ENCODE measurements at places on chromosomes 7 and 10.
A peak's percentile ranks its signal among the peaks of the same experiment; 100 is the strongest.

DNA sequence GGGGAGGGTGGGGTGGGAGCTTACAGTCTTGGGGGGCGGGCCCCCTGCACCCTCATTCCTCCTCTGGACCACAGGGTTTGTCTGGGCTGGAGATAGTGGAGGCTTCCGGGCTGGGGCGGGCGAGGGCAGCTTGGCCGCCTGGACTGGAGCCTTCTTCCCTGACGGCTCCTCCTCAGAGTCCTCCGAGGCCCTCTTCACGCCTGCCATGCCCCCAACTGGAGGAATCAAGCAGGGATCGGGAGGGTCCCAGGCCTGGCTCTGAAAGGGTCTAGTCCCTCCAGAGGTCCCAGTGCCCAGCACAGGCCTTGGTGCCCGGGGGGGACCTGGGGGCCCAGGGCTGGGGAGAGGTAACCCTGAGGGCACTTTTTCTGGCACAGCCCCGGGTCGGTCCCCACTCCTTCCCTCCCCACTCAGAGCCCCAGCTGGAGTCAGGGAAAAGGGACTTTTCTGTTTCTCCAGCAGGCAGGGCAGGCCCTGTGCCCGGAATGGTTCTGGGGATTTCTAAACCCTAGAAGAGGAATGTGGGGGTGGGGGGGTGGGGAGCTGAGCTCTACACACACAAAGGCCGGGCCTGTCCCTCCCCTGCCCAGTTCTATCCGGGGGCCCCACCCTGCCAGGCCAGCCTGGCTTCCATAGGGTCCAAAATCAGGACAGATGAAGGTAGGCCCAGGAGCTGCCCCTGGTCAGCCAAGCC is 11.6 kb downstream of the MICALL2 start:
- DNase-seq: no peak

DNA sequence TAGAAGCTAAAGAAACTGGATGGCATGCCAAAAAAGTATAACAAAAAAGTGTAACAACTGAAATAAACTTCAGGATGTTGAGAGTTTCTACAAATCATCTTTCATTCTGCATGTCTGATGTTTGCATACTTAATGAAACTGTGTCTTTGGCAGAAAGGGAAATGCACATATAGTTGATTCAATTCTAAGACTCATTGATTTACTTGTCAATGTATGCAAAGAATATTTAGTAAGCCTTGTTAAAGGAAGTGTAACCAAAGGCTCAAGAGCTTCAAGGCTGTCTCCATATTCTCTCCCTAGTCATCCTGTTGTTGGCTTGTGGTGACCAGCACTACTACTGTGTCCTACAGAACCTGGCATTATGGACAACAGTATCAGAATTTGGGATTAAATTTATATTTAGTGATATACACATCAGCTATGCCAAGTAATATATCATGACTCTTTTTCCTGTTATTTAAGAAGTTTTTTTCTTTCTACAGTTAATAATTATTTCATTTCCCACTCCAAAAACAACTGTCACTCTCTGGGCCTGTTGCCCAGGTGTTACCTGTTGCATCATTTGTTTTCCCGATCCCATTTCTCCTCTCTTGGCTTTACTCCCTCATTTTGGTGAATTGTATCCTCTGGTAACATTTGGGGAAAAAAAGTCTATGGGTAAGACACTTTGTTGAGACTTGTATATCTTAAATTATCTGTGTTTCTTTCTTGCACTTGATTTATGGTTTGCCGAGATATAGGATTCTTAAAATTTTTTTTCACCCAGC is 226.6 kb upstream of the BMPER start:
- no peak for DNase-seq

- DNase-seq: no peak
Observed at GRCh38 chr10:52004342-52004949, 305.1 kb upstream of the CSTF2T start.

DNA sequence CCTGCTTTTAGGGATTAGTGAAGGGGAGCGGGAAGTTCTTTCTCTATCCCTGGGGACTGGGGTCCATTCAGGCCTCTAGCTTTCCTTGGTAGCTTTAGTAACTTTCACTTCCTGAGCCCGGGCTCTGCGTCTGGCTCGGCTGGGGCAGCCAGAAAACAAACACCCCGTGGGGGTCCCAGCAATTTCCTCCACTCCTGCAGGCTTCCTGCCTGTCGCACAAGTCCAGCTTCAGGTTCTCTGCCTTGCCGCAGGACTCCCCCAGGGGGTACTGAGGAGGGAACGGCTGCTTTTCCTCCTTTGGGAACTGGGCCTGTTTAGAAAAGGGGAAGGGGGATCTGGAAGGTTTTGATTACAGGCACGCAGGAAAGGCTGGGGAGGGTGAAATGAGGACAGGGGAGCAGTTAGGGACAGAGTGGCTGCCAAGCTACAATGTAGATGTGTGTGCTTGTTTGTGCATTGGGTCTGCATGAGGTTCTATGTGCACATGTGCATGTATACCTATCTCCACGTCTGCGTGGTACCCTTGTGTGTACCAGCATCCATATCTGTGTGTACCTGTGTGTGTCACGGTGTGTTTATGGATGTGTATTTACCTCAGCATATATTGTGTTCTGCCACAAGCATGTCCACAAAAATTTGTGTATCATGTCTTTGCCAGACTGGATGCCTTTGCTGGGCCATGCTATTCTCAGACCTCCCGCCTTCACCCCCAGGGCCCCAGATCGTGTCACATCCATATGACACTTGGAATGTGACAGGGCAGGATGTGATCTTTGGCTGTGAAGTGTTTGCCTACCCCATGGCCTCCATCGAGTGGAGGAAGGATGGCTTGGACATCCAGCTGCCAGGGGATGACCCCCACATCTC is 2.0 kb downstream of the KAZALD1 start:
- no peak for DNase-seq

DNA sequence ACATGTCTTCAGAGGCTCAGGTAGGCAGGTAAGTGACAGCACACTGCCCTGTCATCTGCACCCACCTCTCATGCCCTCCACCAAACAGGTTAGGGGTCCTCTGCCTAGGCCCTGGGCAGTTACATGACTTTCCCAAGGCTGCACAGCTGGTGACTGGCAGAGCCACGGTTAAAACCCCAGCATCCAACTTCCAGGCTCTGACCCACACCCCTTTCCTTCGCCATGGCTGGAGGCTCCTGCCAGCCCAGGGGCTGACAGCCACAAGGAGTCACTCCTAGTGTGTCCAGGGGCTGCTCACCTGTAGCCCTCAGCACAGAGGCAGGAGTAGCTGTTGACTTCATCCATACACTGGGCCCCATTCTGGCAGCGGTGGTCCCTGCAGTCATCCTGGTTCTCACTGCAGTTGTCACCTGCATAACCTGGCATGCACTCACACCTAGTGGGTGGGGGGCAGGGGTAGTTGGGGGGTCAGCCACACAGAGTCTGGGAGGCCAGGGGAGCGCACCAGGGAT is 175.0 kb downstream of the SLIT1 start:
- no peak for DNase-seq

DNA sequence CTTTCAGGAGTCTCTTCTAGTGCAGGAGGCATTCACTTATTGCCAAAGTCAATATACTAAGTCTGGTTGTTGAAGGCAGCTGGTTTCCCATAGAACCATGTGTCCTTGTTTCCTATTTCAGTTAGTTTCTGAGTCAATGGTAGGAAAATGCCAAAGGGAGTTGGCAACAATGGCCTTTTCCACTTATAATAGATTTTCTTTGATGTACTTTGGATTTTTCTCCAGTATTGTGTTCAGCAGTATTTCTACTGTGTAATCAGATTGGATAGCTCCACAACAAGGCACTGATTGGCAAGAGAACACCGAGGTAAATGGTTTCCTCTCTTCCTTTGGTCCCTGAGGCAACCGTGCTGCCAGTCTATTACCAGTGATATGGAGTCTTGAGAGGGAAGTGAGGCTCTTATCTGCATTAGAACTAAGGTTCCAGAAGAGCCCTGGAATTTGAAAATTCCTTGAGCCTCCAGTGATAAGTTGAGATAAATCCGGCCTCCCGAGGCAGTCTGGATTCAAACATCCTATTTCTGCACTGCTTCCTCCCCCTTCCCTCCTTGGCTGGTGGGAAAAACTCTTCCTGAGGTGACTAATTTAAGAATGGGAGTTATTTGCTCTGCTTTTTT is 7.9 kb upstream of the SEPTIN7 start:
- DNase-seq: no peak

- no peak for DNase-seq
Observed at GRCh38 chr10:98312349-98312748, 44.4 kb upstream of the LOXL4 start.

GRCh38 chr10:123361832-123362231 is 207.6 kb downstream of the BUB3 start:
- no peak for DNase-seq

DNA sequence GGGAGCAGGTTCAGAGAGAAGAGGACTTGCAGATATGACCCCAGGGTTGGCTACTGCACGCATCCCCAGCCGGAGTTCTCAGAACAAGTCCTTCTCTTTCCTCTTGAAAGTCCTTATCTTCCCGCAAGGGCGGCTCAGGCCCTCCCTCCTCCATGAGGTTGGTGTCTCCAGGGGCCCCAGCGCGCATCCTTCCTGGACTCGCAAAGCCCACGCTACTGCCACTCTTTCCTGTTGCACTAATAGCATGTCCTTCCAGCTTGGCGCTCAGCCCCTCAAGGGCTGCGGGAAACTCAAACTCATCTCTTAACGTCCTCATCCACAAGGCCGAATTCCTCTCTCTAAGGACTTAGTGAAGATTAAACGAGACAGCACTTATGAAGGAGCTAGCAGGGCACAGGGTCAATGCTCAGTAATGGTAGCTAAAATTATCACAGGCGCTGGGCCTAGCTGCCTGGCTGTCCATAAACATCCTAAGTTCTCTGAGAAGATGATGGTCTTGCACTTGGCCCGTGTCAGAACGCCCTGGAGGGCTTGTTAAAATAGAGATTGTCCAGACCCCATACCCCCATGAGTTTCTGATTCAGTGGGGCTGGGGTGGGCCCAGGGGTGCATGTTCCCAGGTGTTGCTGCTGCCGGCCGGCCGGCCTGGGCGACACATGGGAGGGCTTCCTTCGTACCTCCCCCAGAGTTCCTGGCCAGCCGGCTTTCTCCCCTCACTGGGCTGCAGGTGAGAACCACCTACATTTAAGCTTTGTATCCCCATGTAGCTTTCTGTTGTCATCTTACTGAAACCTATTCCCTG is 261.4 kb downstream of the COBL start:
- no peak for DNase-seq

- DNase-seq: no peak
Observed at GRCh38 chr10:44376472-44377099, 8.3 kb downstream of the CXCL12 start.

DNA sequence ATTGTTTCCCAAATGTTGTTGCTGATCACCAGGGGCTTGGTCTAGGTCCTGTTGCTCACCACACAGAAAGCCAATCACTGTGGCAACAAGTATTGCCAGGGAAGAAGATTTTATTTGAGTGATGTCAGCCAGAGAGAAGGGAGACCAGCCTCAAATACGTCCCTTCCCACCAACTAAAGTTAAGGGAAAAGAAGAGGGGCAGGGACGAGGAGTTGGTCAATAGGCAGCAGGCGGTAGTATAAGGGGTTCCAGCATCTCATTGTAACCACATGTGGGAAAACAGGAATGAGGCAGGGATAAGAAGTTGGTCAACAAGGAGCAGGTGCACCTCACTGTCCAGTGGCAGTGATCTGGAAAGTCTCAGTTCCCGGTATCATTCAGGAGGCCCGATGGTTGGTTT is 138.9 kb upstream of the KCNMA1 start:
- no peak for DNase-seq

GRCh38 chr7:17530244-17530643 is 231.8 kb downstream of the AHR start:
- DNase-seq: no peak

- DNase-seq: no peak
Observed at GRCh38 chr10:61898435-61898778, 3.1 kb upstream of the ARID5B start.

DNA sequence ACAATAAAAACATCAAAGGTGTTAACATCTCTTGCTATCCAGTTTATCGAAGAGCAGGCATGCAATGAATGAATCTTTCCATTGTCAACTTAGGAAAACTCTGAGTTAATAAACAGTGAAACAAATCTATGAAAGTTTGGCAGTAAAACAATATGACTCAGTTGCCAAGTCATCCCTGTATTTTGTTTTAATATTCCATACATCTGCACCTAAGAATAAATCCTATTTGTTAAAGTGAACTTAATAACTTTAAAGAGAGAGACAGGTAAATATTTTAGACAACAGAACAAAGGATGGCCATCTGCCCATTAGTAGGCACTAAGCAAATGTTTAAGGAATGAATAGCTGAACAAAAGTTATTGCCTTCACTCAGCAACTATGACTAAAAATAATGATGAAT is 700.5 kb upstream of the CELF2 start:
- no peak for DNase-seq

- DNase-seq: no peak
Observed at GRCh38 chr7:7819442-7820247, 101.2 kb upstream of the RPA3 start.

- DNase-seq: no peak
Observed at GRCh38 chr10:78689584-78689935, 379.2 kb upstream of the ZMIZ1 start.

GRCh38 chr10:47406548-47406869 is 22.4 kb upstream of the ZNF488 start:
- no peak for DNase-seq

DNA sequence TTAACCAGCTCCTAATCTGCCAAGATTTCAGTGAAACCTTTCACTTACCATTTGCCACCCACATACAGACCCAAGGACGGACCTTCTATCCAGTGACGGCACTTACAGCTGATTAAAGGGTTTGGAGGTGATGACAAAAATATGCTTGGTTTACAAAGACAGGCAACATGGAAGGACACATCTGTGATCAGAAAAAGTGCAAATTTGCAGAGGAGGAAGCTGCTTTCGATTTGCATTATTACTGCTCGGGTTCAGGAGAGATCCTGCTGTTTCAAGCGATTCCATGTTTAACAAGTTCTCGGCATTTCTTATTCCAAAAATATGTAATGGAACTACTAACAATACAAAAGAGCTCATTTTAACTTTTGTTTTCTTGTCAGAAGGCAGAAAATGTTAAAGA is 109.0 kb downstream of the JAZF1 start:
- no peak for DNase-seq

DNA sequence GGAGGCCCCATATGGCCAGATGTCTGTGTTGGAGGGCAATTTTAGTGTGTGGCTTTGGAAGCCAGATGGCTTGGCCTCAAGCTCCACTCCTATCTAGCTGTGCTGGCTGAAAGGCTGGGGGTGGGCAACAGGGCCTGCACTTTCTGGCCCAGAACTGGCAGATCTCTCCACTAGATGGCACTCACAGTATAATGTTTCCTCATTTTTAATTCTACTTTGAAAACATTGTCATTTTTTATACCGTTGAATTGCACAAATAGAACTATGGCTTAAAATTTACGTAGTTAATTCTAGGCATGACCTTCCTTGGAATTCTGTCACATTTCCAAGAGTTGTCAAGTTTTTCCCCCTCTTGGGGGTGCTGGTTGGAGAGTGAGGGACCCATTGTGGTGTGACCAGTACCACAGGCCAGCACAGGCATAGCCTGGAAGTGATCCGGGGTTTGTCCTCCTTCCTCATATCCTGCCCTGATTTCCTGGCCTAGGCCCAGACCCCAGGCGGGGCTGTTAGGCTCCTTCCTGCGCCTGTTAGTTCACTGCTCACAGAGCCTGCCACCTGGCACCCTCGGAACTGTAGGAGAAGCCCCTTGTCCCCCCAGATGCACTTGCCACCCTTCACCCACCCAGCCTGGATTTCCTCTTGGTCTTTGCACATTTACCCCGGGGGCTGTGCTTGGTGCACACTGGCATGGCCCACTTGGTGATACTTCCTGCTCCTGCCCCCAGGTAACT is 52.8 kb downstream of the ARHGAP22 start:
- no peak for DNase-seq

- peak; percentile 88 for DNase-seq
Observed at GRCh38 chr10:119502209-119502608, 40.3 kb downstream of the RGS10 start.

- DNase-seq: no peak
Observed at GRCh38 chr10:120437541-120437940, 19.5 kb upstream of the PLPP4 start.

All from activated naive CD4-positive, alpha-beta T cell treated with anti-CD3 and anti-CD28 coated beads, Interleukin-2, amount 50 U/mL, for 16 hours (primary cell).